Hepatocyte (in vitro differentiated cells): ENCODE measurements at places on chromosomes 5 and 9. TPM values are rescaled to one million over a fixed set of nuclear protein-coding genes. Genes with fewer than 3 reads are reported as not detected.

GRCh38 chr9:504921-505740 lies 290.5 kb downstream of the DOCK8 start:
- DNase-seq: peak; percentile 55
- H3K36me3 ChIP-seq: no peaks in the 10 kb centered on the region
- peak overlapping the region; percentile 66 for H3K4me3 ChIP-seq
- H3K27me3 ChIP-seq: peaks cover 8% of the 10 kb centered on the region
- peaks cover 11% of the 10 kb centered on the region for H3K4me1 ChIP-seq

DNA sequence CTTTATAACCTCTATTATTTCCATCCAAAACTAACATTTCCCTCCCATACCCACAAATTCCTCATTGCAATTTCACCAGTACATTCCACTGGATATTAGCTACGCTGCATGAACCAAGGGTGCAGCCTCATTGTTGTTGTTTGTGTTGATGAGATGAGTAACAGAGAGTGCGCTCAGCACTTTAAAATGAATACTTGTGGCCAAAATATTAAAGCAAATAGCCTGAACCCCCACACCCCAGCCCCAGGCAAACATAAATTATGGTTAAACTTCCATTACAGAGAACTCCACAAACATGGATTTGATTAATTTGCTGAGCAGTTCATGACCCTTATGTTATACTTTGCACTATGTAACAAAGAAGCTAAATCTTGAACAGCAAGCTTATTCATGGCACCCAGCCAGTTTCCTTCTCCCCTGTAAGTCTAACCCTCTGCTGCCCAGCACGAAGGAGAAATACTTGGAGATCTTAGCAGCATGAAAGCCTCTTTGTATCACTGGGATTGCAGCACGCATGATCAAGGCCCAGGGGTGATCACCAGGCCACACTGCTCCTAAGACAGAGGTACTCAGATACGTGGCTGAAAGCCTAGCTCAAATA lies 205.0 kb downstream of the DOCK8 start:
- no peaks in the 10 kb centered on the region for H3K36me3 ChIP-seq
- DNase-seq: peak; percentile 20
- no peaks in the 10 kb centered on the region for H3K27me3 ChIP-seq
- H3K27ac ChIP-seq: no peak overlapping the region

DNA sequence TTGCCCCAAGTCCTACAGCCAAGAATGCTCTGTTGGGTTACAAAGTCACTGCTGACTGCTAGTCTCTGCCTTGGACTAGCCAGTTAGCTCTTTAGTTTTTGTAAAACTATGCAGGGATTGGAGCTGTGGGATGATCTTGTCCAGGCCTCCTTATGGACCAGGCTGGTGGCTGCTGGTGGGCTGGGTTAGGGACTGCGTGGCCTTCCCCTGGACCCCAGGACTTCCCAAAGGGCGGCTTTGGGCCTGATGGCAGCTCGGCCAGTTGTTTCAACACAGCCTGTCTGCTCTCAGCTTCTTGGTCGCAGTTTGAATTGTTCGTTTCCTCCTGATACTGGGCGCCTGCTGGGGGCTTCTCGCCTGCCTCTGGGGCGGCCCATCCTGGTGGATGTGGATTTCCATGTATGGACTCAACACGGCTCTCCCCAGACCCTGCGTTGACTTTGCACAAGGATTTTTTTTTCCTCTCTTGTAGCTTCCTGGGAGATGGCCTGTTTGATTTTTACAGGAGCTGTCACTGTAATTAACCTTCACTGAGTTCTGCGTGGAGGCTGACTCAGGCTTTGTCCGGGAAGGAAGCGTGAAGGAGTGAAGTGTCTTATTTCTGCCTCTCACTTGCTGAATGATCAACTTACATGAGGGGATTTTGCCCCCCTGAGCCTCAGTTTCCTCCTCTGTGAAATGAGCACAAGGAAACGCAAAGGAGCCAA lies 91.9 kb upstream of the NEURL1B start:
- DNase-seq: no peak
- H3K36me3 ChIP-seq: no peaks in the 10 kb centered on the region
- H3K27me3 ChIP-seq: no peaks in the 10 kb centered on the region
- no peak overlapping the region for H3K4me3 ChIP-seq

- H3K4me3 ChIP-seq: no peak overlapping the region
- H3K4me1 ChIP-seq: peaks cover under 1% of the 10 kb centered on the region
- H3K27ac ChIP-seq: no peak overlapping the region
- no peak for DNase-seq
Observed at GRCh38 chr9:114914139-114914538, 16.3 kb downstream of the TNFSF8 start.

- no peaks in the 10 kb centered on the region for H3K36me3 ChIP-seq
- H3K4me3 ChIP-seq: no peak overlapping the region
- H3K4me1 ChIP-seq: no peaks in the 10 kb centered on the region
Observed at GRCh38 chr5:179163236-179164155, 103.3 kb downstream of the ZNF354C start.

- H3K4me3 ChIP-seq: no peak overlapping the region
- H3K27ac ChIP-seq: no peak overlapping the region
- peaks cover 6% of the 10 kb centered on the region for H3K4me1 ChIP-seq
- no peaks in the 10 kb centered on the region for H3K36me3 ChIP-seq
- DNase-seq: no peak
Observed at GRCh38 chr9:133057006-133057405, 4.8 kb upstream of the CEL start.

DNA sequence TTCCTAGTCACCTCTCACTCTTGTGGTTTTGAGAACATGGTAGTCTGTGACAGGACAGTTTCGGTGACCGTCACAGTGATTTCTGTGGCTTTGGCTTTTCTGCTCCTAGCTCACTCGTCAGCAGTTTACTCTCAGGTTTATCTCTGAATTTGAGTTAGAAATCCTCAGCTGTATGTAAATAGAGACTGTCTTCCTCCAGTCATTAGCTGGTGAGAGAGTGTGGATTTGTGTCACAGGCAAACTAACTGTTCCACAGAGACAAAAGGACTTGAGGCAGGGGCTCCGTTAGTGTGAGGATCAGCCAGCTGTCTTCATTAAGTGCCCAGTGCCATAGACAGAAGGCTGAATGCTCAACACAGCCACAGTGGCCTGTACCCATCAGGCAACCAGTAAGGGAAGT lies 131.4 kb downstream of the CD180 start:
- H3K4me1 ChIP-seq: peaks cover 12% of the 10 kb centered on the region
- H3K4me3 ChIP-seq: no peak overlapping the region
- peak overlapping the region; percentile 56 for H3K27ac ChIP-seq
- no peaks in the 10 kb centered on the region for H3K36me3 ChIP-seq
- DNase-seq: no peak

DNA sequence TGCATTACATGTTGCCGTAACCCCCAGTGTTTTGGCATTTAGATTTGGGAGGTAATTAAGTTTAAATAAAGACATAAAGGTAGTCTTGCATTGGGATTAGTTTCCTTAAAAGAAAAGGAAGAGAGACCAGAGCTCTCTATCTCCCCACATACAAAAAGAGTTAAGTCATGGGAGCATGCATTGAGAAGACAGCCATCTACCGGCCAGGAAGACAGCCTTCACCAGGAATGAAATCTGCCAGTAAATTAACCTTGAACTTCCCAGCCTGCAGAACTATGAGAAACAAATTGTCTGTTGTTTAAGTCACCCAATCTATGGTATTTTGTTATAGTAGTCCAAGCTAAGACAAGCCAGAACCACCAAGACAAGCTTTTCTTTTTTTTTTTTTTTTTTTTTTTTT lies 567.0 kb upstream of the CDH18 start:
- H3K27ac ChIP-seq: no peak overlapping the region
- no peaks in the 10 kb centered on the region for H3K27me3 ChIP-seq
- H3K36me3 ChIP-seq: no peaks in the 10 kb centered on the region
- H3K4me1 ChIP-seq: no peaks in the 10 kb centered on the region
- no peak for DNase-seq

GRCh38 chr9:122202111-122202510 lies 26.6 kb downstream of the LHX6 start:
- no peaks in the 10 kb centered on the region for H3K4me1 ChIP-seq
- no peak overlapping the region for H3K27ac ChIP-seq
- H3K36me3 ChIP-seq: no peaks in the 10 kb centered on the region
- no peak overlapping the region for H3K4me3 ChIP-seq
- no peak for DNase-seq

- H3K36me3 ChIP-seq: no peaks in the 10 kb centered on the region
- H3K27me3 ChIP-seq: peaks cover 68% of the 10 kb centered on the region
- DNase-seq: peak; percentile 18
- H3K4me1 ChIP-seq: no peaks in the 10 kb centered on the region
- no peak within 1 kb of the TSS for H3K27ac ChIP-seq
Observed at GRCh38 chr5:80034962-80035821, at the start of gene THBS4. TSS of gene THBS4 (plus strand) at chr5:80035348. CDS start at chr5:80035538, 190 bp downstream.

DNA sequence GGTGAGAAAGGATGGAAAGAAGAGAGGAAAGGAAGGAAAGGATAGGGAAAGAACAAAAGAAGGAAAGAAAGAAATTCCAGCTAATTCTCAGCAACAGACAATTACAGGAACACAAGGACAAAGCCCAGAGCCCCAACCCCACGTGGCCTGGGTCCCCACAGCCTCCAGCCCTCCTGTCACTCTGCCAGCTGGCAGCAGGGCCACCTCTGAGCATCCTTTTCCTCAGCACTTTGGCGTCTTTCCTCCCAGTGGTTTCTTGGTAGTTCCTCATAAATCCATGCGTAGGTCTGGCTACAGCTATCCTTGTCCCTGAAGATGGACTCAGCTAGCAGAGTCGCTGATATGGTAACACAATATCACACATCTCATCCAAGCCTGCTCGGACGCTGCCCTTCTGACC lies 28.3 kb downstream of the ADAMTS2 start:
- DNase-seq: no peak
- H3K27me3 ChIP-seq: no peaks in the 10 kb centered on the region
- H3K36me3 ChIP-seq: no peaks in the 10 kb centered on the region
- peaks cover 14% of the 10 kb centered on the region for H3K4me1 ChIP-seq
- no peak overlapping the region for H3K27ac ChIP-seq

DNA sequence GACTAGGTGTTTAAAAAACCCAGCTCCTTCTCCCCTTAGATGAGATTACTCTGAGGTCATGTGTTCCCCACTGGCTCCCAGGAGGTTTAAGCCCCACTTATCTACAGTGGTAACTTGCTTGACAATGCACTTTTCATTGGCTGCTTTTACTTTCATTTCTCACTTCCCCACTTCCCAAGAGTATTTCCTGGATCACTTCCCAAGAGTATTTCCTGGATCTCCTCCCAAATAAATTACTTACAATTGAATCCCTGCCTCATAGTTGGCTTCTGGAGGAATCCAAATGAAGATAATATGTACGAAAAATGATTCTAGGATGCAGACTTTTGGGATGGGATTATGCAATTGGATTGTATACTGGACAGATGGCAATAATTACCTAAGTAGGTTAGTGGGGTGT lies 47.1 kb upstream of the CHSY3 start:
- H3K27ac ChIP-seq: no peak overlapping the region
- DNase-seq: no peak
- H3K4me3 ChIP-seq: no peak overlapping the region
- no peaks in the 10 kb centered on the region for H3K27me3 ChIP-seq
- no peaks in the 10 kb centered on the region for H3K36me3 ChIP-seq

Gene IFNE
- total RNA-seq: 0.64 and 0.67 TPM in 2 replicates

DNA sequence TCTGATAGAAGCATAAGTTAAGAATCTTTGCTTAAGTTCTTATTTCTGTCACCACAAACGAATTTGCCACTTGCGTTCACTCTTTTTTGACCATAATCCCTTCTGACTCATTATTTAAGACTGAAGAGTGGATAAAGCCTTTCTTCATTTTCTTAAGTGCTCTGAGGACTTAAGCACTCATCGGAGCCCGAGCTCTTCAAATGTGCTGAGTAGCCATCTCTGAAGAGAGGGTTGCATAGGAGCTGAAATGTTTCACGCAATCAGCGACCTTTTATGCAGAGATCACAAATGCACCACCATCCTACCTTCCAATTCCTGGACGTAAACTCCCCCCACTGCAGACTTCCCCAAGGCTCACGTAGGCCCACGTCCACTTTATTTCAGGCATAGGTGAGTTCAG lies 699.2 kb downstream of the IRX1 start:
- no peak overlapping the region for H3K27ac ChIP-seq
- DNase-seq: no peak
- no peaks in the 10 kb centered on the region for H3K36me3 ChIP-seq
- H3K4me1 ChIP-seq: no peaks in the 10 kb centered on the region
- H3K4me3 ChIP-seq: no peak overlapping the region

- no peak overlapping the region for H3K27ac ChIP-seq
- H3K4me1 ChIP-seq: peaks cover 26% of the 10 kb centered on the region
- no peaks in the 10 kb centered on the region for H3K27me3 ChIP-seq
- no peak overlapping the region for H3K4me3 ChIP-seq
- DNase-seq: no peak
Observed at GRCh38 chr9:113559834-113560800, 96.6 kb downstream of the RGS3 start.

GRCh38 chr9:128005923-128006322 lies 25.1 kb upstream of the EEIG1 start:
- H3K27me3 ChIP-seq: no peaks in the 10 kb centered on the region
- H3K4me3 ChIP-seq: no peak overlapping the region
- DNase-seq: no peak
- H3K36me3 ChIP-seq: no peaks in the 10 kb centered on the region
- no peak overlapping the region for H3K27ac ChIP-seq

DNA sequence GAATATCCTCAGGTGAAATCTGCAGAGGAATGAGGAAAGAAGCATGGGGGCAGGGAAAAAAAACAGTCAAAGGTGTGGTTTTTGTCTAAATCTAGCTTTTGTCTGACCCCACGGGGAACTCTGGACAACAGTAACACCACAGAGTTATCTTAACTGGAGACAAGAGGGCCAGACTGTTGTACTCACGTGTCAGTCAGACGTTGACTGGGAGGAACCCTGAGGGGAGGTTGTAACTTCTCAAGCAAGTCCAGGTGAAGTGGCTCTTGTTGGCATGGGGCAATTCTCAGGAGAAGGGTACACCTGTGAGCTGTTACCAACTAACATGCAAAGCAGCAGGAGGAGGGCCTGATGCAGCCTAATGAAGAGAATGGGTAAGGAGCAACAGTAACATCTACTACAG lies 44.1 kb upstream of the SHISAL2B start:
- H3K27me3 ChIP-seq: no peaks in the 10 kb centered on the region
- H3K4me1 ChIP-seq: no peaks in the 10 kb centered on the region
- H3K36me3 ChIP-seq: no peaks in the 10 kb centered on the region
- no peak overlapping the region for H3K27ac ChIP-seq

- H3K36me3 ChIP-seq: no peaks in the 10 kb centered on the region
- no peak overlapping the region for H3K4me3 ChIP-seq
- DNase-seq: no peak
- no peaks in the 10 kb centered on the region for H3K27me3 ChIP-seq
- no peak overlapping the region for H3K27ac ChIP-seq
Observed at GRCh38 chr5:120053841-120054240, 410.3 kb upstream of the PRR16 start.
